ENCODE measurements at places on chromosomes 4 and X.

DNA sequence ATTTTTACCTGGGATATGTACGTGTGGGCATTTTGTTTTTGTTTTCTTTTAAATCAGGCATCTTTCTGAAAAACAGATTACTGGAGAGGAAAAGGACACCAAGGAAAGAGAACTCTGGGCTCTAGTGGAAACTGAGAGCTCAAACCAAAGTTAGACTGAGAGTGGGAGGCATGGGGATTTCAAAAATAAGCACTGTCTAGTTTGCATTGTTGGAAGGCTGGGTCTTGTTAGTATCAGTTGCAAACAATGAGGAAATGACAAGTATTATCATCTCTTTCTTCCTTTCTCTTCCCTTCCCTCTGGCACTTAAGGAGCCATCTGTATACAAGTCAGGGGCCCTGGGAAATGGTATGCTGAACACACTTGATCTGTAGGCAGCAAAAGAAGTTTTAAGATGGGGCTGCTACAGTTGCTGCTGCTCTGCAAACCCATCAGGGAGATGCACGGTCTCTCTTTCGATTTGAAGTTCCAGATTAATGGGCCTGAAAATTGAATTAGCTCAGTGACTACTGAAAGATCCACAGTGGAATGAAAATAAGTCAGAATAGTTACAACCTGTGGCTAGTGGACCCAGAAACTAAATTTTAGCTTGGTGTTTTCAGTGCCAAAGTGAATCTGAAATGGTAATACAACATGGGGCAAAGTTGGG lies 48.0 kb upstream of the GRXCR1 start:
- DNase-seq = no peak

DNA sequence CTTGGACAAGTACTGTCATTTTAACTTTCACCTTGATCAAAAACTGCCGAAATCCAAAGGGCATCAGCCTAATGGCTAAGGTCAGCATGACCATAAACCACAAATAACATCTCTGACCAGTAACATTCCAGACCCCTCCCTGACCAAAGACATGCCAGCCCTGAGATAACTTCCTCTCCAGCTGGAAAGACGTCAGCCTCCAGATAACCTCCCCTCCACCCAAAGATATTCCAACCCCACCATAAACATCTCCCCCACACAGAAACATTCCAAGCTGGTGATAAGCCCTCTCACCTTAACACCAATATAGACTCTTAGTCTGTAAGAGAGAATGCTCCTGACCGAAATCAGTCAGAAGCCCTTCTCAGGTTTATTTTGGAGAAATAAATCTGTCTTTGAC lies 7.4 kb downstream of the PPP1R2C start:
- no peak for DNase-seq

- no peak for DNase-seq
Measured at GRCh38 chr4:106601519-106601918, 232.9 kb upstream of the GIMD1 start.

- no peak for DNase-seq
Measured at GRCh38 chrX:18575744-18576143, 96.2 kb downstream of the RS1 start.

DNA sequence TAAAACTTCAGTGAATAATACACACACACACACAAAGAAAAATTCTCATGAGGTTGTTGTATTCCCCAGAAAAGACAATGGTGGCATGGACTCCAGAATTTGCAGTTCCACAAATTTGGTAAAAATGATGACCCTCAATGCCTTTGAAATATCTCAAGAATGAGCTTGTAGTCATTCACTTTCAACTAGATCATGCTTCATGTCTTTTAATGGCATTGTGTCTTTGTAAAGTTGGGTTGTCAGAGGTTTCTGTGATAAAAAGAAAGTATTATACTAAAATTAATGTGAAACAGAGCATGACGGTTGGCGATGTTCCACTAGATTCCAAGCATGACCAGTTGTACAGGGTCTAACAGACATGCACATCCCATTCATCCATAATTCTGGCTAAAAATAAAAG lies 685.0 kb upstream of the FRG1 start:
- DNase-seq = no peak

DNA sequence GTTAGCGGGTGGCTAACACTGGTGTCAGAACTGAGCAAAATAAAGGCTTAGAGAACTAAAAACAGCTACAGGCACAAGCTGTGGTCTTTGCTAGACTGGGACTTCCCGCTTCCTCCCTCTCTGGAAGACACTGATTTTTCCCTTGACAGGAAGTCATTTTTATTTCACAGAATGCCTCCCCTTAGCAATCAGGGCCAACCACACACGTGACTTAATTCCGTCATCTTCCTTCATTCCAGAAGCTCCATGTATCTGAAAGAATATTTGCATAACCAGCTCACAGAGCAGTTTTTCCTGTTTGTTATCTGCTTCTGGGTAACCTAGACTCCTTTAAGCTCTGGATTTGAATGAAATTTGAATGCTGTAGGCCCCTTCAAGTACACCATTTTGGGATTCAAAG lies 327.5 kb upstream of the FRG1 start:
- no peak for DNase-seq

DNA sequence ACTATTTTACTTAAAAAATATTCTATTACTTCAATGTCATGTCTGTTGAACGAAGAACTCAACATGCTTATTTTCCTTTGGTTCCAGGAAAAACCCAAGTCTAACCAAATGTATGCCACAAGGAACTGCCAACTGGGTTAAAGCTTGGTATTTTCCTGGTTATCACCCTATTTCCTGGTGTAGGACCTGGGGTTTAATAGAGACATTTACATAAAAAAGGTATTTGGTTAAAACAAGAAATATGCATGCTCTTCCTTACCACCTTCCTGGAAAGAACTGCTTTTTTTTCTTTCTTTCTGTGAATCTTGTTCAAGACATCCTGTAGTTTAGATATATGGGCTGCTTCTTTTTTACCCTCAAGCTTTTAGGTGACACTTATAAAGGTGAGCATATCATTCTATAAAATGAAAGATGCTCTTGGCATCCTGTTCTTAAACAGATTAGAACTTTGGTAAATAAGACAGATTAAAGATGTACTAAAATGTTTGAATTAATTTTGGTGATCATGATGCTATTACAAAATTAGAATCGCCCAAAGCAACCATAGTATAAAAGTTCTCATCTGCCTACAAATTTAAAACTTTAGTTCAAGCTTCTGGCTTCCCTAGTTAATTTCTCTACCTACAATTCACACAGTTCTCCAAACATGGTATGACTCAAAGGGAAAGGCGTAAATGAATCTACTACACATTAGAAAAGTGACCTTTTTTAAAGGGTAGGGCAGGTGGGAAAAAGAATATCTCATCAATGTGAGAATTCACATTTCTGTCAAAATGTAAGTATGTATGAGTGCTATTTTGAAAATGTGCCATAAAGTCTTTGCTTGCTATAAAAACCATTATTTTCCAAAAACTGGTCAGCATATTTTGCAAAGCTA lies 103.5 kb downstream of the CNOT6L start:
- DNase-seq = no peak

DNA sequence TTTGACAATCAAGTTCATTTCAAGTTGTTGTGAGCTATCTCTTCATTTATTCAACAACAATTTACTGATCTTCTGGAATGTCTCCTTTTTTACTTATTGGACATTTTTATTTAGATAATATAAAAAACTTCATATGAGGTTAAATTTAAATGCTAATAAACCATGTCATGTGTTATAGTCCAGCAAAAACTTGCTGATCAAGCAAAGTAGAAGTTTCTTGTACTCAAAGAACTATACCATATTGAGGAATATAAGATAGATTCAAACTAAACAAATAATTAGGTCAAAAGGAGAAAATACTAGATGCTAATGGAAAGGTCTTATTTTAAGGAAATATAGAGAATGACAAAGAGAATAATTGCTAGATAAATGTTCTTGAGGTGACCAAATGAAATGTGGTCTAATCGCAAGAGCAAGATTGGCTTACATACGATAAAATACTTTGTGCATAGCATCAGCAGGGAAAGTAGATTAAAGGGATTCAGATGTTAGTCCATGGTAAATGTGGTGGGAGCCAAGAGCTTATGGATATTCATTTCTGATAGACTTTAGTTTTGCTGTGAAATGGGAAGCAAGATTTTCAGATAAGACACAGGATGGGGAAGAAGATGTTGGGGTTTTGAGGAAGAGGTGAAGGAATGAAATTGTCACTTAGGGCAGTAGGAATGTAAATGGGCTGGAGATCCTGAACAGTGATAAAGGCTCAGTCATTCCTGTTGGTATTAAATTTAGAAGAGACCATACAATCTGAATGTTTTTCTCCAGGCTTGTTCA lies 229.5 kb downstream of the MAPK10 start:
- DNase-seq = no peak

DNA sequence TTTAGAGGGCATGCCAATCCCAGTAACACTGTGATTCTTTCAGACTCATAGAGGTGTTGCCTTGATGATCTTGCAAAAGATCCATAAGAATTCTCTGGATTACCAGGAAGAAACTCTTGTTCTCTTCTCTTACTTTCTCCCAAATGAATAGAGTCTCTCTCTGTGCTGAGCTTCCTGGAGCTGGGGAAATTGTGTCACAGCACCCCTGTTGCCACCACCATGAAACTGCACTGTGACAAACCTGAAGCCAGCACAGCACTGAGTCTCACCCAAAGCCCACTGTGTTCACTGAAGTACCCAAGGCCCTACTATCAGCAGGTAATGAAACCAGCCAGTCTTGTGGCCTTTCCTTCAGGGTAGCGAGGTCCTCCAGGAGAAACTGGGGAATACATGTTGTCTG lies 332.7 kb upstream of the FGF16 start:
- no peak for DNase-seq

GRCh38 chr4:139814323-139815015 lies 148.8 kb downstream of the MGST2 start:
- DNase-seq = no peak

DNA sequence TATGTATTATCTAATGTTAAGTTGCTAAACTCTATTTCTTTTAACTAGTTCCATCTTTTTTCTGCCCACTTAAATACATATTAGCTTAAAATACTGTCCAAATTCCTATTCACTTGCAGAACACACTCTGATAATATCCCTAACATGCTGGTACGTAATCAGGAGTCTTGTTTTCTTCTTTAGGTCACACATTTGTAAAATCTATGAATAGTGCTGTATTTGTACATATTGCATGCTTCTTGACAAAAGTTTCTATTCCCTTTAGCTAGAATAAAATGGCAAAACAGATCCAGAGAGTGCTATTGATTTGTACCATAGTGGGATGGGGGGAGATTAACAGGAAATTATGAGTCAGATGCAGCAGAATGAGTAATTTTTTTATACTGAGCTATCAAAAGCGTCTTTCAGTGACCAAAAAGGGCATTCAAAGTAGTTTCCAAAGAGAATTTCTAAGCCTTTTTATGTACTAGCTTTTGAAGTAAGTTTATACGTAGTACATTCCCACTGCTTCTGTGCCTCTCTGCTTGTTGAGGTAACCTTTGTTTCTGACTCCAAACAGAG lies 126.5 kb downstream of the PTPN13 start:
- DNase-seq = no peak

DNA sequence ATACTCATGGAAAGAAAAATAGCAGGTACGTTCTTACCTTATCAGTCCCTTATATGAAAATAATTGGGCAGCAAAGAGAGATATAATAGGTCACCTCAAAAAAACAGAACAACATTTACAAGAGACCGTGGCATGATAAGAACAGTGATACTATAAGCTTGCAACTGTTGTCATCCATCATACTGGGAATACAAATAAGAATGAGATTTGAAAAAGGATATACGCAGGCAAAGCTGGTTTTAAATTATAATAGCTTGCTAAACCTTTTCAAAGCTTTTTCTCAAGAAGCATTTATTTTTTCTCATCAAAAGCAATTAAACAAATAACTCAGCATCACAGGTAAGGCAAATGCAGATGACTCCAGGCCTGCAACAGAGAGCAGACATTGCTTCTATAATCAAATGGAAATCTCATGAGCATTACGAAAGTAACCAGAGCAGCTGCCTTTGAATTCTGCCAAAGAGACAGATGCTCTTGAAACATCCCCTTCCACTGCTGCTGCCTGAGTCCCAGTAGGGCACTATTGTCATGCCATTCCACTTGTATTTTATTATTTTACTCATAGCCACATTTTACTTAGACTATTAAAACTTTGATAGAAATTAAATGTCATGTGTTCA lies 620.6 kb upstream of the GNPDA2 start:
- DNase-seq = no peak

GRCh38 chrX:12872741-12873140 lies 5.9 kb downstream of the TLR7 start:
- DNase-seq = no peak

DNA sequence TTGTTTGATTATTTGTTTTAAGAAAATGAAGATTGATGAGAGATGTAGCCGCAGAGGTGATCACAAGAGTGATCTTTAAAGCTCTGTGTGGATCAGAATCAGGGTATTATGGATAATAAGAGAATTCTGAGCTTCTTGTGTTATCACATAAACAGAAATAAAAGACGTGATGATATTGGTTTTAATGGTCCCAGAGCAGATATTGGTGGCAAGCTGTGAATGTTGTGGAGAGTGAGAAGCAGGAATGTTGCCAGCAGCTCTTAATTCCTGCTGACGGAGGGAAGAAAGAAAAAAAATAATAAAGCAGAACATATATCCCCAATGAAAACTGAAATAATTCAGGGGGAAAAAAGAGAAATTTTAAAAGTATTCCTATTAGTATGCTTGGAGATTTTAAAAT lies 1015.9 kb downstream of the PCDH18 start:
- peak; percentile 14 for DNase-seq

- DNase-seq = no peak
Measured at GRCh38 chrX:95427389-95427788, 1257.3 kb upstream of the DIAPH2 start.

DNA sequence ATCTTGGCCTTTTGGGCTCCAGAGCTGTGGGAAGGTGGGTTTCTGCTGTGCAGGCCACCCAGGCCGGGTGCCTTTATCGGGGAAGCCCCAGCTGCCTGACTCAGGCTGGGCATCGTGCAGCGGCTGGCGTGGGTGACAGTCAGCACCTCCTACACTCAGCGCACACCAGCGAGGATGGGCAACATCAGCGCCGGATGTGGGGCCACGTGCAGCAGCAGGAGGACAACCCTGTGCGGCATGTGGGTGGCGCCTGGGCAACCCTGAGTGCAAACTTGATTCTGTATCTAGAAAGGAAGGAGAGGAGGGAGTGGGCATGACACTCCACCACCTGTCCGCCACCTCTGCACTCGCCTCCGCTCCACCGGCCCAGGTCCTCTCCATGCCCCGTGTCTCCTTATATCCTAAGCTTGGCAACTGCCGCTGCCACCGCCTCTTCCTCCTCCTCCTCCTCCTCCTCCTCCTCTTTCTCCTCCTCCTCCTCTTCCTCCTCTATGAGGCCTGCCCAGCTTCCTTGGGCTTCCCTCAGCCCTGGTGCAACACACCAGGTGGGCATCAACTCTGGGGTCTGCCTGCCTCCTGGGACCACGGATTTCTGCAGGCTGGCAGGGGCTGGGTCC lies 107.4 kb upstream of the AFAP1 start:
- DNase-seq = no peak
